ENCODE measurements at places on chromosomes 3 and 15.
A peak's percentile ranks its signal among the peaks of the same experiment; 100 is the strongest.

- no peak for DNase-seq
Observed at GRCh38 chr3:40858364-40859115, 333.8 kb downstream of the ZNF621 start.

- DNase-seq, result peak; percentile 35
Observed at GRCh38 chr3:13648060-13649001, 99.4 kb downstream of the FBLN2 start.

DNA sequence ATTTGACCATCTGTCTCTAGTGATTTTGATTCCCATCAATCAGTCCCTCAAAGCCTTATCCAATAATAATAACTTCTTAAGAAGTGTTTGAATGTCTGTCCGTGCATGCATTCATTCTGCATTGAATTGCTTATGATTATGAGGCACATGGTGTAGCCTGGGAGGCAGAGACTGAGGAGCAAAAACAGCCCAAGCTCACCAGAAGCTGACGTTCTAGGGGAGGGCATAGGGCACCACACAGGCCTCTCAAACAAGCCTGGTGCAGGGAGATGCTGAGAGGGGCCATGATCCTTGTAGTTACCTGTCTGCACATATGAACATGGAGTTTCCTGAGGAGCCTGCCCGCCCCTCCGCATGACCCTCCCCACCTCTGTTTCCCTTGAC is 89.2 kb upstream of the POMGNT2 start:
- DNase-seq, result no peak

GRCh38 chr3:46406788-46407611 is at the start of the genes CCR5AS and CCRL2:
Gene CCR5AS, minus strand, starts transcription at chr3:46407066.
Gene CCRL2, plus strand, starts transcription at chr3:46407259. Its CDS starts 821 bp downstream, at chr3:46408080.
- DNase-seq, result no peak

DNA sequence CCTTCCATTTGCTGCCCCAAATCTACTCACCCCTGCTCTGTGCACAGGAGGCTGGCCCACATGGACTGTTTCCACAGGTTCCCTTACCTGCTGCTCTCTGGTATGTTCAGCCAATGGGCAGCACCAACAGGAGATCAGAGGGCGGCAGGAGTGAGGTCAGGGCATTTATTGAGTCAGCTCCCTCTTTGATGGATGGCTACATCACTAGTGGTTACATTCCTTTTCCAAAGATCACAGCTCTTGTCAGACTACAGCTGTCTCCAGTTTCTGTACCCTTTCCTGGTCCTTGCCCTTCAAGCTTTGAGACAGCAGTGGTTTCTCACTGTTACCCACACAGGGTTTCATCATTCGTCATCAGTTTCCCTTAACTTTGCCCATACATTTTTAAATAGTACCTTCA is 325.1 kb downstream of the SUCLG2 start:
- DNase-seq, result no peak

GRCh38 chr3:81920816-81921215 is 159.4 kb upstream of the GBE1 start:
- no peak for DNase-seq

- no peak for DNase-seq
Observed at GRCh38 chr3:105823149-105823867, 45.5 kb downstream of the CBLB start.

DNA sequence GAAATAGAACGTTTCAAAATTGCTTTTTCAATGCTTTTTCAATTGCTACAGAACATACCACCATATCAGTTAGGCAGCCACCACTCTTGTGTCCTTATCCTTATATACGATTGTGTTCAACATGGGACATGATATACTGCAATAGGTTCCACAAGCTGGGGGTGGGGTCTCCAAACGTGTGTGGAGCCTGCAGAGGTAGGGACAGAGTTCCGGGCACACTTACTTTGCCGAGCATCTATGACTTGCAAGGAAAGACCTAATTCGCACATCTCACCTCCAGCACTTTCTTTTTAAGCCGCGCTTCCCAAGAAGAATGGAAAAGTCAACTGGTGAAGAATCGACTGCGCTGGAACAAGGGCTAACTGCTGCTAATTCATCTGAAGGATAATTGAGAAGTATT is 39.6 kb upstream of the SFMBT1 start:
- no peak for DNase-seq

DNA sequence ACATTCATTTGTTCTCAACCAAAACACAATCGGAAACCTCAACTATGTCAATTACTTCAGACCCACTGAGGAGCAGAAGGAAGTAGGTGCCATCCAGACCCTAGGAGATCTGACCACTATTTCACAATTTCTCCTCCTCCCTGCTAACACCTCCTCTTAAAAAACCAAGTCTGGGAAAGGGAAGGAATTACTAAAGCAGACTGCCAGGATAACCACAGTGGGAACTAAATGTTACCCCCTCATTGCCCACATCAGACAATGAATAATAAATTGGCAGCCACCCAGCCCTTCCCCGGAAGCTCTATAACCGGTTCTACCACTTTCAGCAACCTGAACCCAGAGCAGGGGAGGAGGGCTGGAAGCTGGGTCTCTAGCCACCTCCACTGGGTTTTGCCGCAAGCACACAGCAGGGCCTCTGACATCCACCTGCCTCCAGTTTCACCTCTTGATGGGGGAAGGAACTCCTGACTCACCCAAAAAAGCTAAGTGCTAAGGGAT is 17.6 kb downstream of the C15orf62 start:
- peak; percentile 37 for DNase-seq

DNA sequence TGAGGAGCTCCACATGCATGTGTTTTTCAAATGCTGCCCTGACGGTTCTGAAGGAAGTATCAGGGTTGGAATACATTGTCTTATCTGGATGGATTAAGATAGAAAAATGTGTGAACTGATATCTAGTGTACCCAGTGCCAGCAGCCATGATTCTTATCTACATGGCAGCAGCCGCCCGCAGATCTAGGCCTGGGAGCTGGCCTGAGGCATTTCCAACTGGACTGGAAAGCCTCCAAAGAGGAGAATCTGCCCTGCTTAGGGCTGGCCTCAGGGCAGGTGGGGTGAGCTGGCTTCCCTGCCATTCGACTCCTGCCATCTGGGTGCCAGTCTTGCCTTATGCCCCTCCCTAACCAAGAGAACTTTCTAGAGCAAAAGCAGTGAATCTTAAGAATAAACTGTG is 125.8 kb downstream of the SSR3 start:
- no peak for DNase-seq

DNA sequence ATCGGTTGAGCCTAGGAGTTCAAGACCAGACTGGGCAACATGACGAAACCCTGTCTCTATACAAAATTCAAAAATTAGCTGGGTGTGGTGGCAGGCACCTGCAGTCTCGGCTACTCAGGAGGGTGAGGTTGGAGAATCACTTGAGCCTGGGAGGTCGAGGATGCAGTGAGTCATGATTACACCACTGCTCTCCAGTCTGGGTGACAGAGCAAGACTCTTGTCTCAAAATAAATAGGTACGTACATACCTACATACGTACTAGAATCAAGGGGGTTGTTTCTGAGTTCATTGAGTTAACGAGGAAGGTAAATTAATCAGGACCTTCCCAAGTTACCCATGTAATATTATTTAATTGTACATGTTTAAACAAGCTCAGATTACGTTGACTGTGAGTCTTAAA is 97.5 kb downstream of the CHL1 start:
- no peak for DNase-seq

DNA sequence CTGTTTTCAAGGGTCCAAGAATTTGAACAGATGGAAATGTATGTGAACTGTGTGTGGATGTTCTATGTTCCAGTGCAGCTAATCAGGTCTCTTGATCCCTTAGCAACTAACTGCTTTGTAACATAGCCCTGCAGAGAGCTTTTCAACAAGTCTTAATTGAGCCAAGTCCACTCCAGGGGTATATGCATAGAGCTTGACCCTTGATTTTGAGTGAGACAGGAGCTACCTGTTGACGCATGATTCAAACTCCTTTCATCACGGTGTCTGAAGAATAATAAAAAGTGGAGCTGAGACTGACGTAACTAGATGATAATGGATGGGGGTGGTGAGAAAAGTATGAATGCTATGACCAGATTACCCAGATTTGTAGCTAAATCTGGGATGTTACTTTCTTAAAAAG is 93.3 kb upstream of the CCDC54 start:
- DNase-seq, result no peak

DNA sequence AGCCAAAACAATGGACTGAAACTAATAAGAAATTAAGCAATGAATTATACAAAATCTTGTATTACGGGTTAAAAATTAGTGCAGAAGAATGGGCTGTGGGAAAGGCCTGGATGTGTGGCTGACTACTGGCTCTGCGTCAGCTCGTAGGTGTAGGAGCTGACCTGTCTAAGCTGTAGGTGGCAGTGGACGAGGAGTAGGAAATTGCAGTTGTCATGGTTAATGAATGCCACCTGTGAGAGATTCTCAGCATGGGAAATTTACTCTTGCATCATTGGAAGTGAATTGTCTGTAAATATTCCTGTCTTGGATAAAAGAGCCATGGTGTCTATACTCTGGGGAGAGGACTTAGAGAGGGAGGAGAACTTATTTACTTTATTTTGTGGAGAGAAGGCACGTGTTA is 23.4 kb downstream of the CHRNA7 start:
- no peak for DNase-seq

DNA sequence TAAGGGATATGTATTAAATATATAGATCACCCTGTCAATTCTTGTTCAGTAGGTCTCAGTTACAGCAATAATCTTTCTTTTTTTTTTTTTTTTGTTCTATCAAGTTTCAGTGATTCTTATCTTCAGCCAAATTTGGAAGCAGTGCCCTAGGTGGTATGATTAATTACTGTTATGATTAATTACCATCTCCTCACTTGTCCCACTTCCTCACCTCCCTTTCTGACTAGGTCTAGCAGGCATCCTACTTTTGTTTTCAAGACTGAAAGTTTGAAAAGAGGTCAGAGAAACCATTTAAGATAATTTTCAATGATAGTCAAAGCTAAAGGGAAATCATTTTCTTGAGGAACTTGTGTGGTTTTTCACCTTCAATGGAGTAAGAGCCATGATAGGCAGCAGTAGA is 144.0 kb upstream of the CNTN4 start:
- no peak for DNase-seq

GRCh38 chr3:43960448-43960840 is 269.7 kb downstream of the ABHD5 start:
- DNase-seq, result no peak

GRCh38 chr3:55719508-55719907 is 232.4 kb upstream of the WNT5A start:
- DNase-seq, result no peak

DNA sequence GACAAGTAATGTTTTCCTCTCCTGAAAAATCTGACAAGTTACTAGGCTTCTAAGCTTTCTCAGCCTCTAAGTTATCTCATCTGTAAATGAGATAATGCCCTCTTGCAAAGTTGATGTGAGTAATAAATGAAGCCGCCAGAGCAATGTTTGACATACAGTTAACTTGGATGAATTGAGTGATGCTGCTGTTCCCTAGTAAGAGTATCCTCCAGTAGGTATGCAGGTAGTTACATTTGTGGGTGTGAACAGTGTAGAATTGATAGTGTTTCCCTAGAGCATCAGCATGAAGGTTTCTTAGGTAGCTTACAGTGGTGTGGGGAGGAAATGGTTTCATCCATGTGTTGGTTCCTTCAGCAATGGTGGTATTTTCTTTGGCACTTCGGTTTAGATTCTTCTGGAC is 3.4 kb downstream of the ATP2C1 start:
- DNase-seq, result no peak

All from stimulated activated CD4-positive, alpha-beta T cell treated with anti-CD3 and anti-CD28 coated beads, Interleukin-1b, Interleukin-23, amount 100 ng/mL, for 1 hour (primary cell).